SW 1271 (cell line): ENCODE measurements at places on chromosomes 1 and 21.

DNA sequence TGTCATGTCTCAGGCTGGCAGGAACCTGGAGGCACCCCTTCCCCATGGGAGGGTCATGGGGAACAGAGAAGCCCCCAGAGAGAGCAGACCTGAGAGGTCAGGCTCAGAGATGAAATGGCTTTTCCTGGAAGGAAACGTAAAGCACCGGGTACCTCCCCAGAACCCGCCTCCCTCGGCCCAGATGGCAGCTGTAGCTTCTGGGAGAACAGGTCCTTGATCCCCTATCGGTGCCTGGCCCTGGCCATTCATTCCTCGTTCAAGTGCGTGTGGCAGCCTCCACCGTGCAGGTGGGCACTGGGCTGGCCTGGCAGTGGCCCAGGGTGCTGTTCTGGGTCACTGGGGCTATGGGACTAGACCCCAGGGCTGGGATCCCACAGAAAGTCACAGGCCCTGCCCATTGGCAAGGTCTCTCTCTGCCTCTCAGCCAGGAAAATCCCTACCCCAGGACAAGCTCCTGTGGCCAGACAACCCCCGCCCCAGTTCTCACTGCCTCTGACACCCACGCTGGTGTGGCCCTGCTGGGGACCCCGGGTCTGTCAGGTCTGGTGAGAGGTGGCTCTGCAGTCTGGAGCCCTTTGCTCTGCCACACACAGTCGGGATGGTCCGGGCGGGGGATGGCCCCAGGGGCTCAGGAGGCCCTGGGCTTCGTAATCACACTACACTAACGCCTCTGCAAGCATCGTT lies 183.2 kb upstream of the VAMP3 start:
- no peak for DNase-seq

- DNase-seq = no peak
These were observed 19.7 kb downstream of the FNBP1L start for GRCh38 chr1:93467606-93468005.

GRCh38 chr1:169122976-169123375 lies 16.5 kb downstream of the ATP1B1 start:
- DNase-seq = no peak

DNA sequence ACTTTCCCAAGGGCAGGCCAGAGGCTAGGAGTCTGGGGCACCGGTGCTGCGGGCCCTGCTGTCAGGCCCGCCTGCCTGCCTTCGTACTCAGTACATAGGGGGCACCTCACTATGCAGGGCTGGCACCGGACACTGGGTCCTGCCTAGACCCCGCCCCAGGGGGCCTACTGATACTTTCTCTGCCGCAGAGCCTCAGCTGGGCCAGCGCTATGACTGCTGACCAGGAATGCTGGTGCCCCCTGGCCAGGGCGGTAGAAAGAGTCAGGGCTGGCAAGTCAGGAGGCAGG lies 128.7 kb upstream of the VAMP3 start:
- DNase-seq = no peak

- DNase-seq = no peak
These were observed 83.9 kb downstream of the NID1 start for GRCh38 chr1:235980976-235981375.

DNA sequence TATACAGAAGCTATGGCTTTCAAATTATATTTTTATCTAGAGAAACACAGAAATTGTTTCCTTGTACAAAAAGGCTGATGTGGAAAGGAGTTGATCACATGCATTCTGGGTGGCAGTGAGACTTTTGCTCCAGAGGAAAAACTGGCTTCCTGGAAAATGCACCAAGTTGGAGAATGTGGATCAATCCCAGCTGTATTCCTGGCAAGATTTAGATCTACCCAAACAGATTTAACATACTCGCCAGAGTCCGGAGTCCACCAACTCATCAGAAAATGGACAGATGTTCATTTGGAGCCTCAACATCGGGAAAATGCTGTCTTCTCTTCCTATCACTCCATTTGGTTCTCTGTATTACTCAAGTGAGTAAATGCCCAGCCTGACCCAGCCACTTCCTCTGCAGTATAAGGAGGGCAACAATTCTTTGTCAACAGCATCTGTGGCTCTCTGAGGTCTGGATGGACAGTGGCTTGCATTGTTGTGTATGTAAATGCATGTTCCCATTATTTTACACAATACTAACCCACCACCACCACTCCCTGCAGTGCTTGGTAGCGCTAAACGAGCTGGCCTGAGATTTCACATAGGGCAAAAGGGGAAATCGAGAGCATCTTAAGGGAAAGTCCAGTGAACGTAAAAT lies 226.2 kb upstream of the IRF2BP2 start:
- no peak for DNase-seq

DNA sequence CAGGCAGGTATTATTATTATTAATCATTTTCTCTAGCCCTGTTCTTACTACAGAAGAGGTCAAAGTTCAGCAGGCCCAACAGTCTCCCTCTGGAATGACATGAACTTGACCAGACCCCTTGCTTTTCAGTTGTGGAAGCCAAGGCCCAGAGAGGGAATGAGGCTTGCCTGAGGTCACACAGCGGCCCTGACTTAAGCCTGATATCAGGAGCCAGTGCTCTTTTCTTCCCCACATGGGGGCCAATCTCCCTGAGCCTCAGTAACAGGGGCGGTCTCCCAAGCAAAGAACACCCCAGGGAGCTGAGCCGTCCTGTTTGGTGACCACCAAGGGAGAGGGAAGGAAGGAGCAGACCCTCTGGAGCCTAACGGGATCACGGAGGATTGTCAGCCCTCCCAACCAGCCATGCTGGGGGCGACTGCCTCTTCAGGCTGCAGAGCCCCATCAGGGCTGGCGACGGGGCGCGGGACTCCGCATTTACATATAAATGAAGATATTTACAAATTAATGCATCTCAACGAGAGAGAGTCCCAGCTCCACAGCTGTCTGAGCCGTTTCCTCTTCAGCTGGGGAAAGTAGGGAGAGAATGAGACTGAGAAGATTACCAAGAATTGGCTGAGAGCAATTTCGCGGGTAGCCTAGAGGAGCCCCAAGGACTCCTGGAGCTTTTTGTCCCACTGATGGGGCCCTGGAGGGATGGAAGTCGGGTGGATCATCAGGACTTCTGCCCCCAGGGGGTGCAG lies 186.1 kb upstream of the KLHDC7A start:
- no peak for DNase-seq

DNA sequence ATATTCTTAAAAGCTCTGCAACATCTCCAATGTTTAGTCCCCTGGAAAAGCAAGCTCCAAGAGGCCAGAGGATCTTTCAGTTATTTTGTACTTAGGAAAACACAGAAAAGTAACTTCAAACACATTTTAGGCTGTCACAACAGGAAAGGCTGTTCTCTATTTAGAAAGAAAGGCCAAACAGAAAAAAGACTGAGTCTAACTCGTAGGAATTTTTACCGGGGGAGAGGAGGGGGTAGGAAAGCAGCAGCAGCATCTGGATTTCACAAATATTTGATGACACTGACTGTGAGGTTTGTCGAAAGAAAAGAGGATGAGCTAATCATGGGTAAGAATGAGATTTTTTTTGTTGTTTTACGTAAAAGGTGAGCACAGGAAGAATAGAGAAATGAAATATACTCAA lies 107.1 kb downstream of the EIF4G3 start:
- DNase-seq = no peak
